ENCODE measurements at places on chromosomes 5 and 9.

DNA sequence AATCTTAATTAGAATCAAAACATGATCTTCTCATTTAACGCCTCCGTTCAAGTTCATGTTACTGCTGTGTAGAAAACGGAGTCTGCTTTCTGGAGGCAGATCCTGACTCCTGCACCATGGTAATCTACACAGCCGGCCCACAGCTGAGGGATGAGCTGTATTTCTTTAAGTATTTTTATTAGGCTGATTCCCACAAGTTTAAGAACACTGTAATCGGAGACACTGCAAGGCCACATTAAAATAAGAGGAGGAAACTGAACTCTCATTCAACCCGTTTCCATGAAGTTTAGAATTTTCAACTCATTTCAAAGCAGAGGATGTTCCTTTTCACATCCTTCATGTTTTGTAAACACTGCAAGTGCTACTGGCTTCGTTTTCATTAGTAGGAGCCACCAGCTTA lies 372.2 kb downstream of the NFIB start:
- DNase-seq: no peak

- no peak for DNase-seq
Measured at GRCh38 chr5:153902016-153902415, 136.7 kb downstream of the FAM114A2 start.

- no peak for DNase-seq
Measured at GRCh38 chr9:99058964-99059921, 45.7 kb upstream of the TGFBR1 start.

DNA sequence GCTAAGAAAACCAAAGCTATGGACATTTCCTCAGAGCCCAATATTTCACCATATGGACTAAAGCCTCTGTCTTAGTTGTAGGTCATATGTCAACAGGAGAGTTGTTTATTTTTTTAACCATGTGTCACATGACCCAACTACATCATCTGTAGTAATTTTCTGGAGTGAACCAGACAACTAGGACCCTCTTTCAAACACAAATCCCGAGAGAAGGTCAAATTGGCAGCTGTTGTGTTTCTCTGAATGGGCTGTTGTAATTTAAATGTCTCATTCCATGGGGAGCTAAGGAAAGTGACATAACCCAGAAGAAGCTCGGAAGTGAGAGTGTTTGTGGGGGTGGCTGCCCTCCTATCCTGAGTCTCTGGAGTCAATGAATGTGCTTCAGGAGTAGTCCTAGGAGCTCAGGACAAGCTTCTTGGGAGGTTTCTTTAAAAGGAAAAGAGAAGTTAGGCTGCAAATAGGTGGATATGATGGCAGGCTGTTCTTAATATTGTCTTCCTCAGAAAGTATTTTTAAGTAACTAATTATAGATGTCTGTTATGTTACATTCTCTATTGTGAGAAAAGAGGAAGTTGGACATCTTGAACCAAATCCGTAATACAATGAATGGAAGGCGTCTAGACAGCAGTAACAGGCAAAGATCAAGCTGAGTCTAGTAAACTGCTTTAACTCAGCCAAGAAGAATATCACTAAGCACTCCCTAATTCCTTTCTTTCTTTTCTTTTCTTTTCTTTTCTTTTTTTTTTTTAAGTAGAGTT lies 50.1 kb downstream of the TMEM167A start:
- no peak for DNase-seq

- peak; percentile 74 for DNase-seq
Measured at GRCh38 chr9:131635285-131635684, 90.0 kb downstream of the PRRT1B start.

DNA sequence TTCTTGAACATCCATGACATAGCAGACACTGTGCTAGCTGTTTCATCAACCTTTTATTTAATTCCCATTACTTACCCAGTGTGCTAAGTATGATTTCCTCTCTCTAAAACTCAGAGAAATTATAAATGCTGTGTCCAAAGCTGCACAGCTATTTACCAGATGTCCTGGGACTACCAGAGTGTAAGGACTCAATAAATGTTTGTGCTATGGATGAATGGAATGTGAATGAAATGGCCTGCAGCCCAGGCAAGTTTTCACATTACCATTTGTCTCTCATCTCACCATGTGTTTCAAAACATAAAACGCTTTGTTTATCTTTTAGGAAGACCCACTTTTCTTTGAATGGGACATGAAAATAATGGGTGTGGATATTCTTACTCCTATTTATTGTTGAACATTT lies 96.2 kb downstream of the ARHGEF28 start:
- DNase-seq: no peak

GRCh38 chr9:116423149-116423548 lies 264.0 kb upstream of the TRIM32 start:
- DNase-seq: no peak

GRCh38 chr9:99265691-99266090 lies 43.6 kb downstream of the SEC61B start:
- DNase-seq: no peak

- DNase-seq: no peak
Measured at GRCh38 chr9:120259100-120259499, 320.9 kb downstream of the CDK5RAP2 start.

DNA sequence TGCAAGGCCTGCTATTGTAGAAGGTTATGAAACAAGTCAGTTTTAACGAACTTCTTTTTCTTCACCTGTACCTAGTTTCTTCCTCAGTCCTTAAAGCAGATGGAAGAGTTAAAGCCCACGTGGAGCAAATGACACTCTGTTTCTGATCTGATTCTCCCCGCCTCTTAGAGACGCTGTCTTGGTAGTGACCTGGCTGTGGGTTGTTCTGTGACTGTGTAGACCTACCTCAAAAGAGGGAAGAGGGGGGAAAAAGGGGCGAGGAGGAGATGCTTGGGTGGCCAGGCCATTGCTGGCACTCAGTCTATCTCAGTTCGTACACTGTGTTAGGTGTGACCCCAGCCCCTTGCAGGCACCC lies 610 bp downstream of the GFRA3 start:
- no peak for DNase-seq

- DNase-seq: peak; percentile 44
Measured at GRCh38 chr9:117782931-117783788, 79.0 kb downstream of the TLR4 start.
